ENCODE measurements at places on chromosomes 7 and 10.
A peak's percentile ranks its signal among the peaks of the same experiment; 100 is the strongest.

DNA sequence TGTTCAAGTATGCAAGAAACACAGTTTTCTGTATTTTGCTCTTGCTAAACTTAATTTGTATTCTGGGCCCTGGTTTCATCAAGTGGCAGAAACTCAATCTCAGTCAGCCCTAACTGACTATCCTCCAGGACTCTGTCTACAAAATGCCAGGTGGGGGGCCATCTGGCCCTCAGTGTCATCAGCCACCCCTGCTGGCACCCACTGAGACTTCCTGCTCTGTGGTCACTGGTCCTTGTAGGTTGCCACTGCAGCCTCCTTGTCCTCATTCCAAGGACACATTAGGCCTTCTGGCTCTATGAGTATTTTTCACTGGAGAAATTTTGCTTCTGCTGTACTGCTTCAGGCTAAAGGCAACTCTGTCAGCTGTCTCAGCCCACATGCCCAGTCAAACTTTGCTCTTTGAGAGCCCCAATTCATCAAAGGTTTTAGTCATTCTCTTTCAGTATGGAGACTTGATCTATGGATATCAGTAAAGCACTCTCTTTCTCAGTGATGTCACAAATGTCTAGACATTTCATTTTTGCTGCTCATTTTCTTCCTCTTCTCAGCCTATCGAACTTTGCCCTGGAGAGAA is 163.6 kb downstream of the KCND2 start:
- no peak for DNase-seq

GRCh38 chr7:158194365-158194900 is 393.2 kb downstream of the PTPRN2 start:
- DNase-seq: no peak

DNA sequence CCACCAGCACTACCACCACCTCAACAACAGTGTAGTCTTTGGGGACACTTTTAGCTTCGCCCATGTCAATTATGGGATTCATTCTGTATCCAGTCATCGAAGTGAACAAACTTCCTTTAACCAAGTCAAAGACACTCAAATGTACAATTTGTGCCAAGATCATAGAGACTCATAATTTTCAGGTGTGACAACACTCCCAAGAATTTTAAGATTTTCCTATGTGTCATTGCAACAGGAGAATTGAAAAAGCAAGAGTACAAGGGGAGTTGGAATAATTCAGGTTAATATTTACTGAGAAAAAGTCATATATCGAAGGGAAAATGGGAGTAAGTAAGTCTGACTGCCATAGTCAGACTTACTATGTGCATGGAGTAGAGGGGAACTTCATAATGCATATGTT is 26.2 kb downstream of the PON1 start:
- DNase-seq: no peak

- no peak for DNase-seq
These were observed 43.5 kb upstream of the CAMK2B start for GRCh38 chr7:44368885-44369284.

DNA sequence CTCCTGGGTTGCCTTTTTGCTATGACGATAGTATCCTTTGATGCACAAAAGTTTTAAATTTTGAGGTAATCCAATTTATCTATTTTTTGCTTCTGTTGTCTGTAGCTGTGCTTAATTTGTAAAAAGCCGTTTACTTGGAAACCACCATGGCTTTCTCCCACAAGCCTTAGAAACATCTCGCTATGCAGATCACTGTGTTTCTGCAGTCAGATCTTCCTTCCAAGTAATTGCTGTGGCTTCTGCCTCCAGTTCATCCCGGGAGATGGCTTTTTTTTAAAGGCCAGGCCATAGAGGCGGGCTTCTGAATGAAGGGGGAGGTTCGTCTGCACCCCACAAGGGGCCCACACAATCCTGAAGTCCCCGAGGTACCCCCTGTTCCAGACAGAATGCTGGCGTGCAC is 48.3 kb upstream of the OCM2 start:
- DNase-seq: no peak

GRCh38 chr10:105656856-105657255 is 1015.8 kb downstream of the SORCS3 start:
- no peak for DNase-seq

- no peak for DNase-seq
These were observed 376.5 kb upstream of the PRKCQ start for GRCh38 chr10:6956562-6956961.

DNA sequence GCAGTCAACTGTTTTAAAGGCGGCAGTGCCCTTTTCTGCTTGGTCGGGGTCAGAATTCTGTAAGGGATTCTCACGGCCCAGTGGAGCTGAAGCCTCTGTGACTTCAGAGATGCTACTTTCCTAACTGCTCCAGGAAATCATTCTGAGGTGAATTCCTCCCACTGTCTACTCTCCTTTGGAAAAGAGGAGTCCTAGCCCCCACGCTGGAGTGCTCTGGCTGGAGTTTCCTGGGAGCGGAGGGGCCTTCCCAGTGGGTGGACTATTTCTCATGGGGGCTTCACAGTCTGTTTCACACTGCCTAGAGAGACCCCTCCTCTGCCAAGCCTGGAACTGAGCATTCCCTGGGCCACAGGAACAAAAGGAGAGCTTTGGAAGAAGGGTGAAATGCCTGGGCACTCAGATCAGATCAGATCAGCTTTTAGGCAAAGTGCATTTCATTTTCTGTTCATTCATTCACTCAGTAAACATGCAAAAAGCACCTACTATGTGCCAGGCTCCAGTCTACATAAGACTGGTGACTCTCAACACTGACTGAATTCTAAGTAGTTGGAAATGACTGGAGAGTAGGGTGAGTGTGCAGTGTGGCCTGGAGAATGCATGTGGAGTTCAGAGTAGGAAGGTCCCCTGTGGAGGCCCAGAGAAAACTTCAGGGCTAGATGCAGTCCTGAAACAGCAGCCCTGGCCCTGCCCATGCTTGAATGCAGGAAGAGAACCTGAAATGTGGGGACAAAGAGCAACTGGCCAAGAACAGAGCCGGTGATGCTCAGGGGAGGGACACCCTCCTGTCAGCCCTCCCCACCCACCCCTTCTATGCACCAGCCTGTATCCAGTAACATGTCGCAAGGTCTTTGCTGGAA is 12.2 kb downstream of the ZNF488 start:
- peak; percentile 68 for DNase-seq

DNA sequence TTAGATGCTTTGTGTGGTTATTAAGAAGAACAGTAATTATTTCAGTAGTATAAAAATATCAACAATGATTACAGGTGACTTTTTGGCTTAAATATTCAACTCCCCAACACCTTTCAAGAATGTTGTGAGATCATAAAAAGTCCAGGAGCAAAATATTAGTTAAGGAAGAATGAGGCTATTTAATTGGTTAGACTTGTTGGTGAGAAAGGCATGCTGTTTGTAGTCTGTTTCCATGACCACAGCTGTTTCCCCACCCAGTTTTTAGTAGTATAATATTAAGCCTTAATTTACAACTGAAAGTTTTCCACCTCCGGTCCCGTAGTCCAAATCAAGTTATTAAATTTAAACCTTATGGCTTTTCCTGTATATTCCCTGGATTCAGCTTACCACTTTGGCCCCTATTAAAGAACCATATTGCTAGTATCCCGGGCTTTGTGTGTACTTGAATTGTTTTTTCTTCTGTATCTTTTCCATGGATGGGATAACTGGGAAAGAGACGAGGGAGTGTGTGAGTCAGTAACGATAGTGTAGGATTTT is 133.3 kb downstream of the CELF2 start:
- DNase-seq: no peak

DNA sequence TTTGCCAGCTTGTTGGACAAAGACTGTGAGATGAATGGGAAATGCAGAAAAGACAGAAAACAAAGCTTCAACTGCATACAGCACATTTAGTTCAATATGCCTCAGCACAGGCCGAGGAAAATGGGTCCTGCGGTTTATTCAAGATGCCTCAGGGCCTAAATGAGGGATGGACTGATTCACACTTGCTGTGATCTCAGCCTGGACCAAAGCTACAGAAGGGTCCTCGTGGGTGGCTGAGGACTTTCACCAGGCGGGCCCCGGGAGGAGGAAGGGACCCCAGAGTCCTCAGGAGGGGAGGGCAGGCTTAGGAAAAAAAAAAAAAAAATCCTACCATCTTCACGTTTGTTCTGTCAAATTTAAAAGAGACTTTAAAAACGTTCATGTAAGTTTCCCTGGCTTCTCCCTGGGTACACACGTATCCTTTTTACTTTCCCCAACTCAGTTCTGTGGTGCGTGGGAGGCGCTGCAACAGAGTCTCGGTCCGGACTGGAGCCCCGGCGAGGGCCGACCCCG is 624 bp upstream of the ZNF783 start:
- DNase-seq: peak; percentile 48

- no peak for DNase-seq
These were observed 111.8 kb upstream of the GPR141 start for GRCh38 chr7:37571806-37572205.

GRCh38 chr10:43075612-43076003 is 1.3 kb upstream of the RET start:
- DNase-seq: no peak

DNA sequence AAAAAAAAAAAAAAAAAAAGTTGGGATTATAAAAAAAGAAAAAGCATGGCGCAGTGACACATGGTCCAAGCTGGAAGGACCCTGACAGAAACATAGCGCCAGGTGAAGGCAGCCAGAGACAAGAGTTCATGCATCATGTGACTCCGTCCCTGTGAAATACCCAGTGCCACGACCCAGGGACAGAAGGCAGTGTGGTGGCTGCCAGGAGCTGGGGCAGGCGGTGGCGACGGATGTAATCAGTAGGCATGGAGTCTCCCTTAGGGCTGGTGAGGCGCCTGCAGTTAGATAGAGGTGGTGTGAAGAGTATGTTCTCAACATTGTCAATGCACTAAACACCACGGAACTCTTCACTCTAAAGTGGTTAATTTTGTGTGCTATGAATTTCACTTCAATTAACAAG is 43.9 kb downstream of the STK32C start:
- no peak for DNase-seq

GRCh38 chr10:92562424-92562823 is 11.5 kb downstream of the IDE start:
- DNase-seq: no peak

- DNase-seq: peak; percentile 77
These were observed 90.2 kb upstream of the GNA12 start for GRCh38 chr7:2934211-2934731.

DNA sequence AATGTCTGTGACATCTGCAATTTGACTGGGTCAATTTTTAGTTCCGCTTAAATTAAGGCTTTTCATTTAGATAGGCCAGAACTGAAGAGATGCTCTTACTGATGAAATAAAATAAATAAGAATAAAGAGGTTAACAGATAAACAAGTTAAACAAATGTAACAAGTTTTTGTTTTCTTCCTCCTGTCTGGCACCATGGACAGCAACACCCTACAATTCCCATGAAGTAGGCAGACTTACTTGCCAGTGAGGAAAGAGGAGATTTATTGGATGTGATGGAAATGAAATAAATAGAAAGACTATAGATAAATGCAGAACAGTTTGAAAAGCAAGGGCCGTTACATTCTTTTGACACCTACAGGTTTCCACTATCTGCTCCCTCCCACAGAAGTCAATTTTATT is 118.5 kb downstream of the AMPH start:
- peak; percentile 40 for DNase-seq

GRCh38 chr10:3785851-3786271 is 852 bp upstream of the KLF6 start:
- peak; percentile 69 for DNase-seq

- no peak for DNase-seq
These were observed 4.6 kb downstream of the NET1 start for GRCh38 chr10:5416981-5417380.

GRCh38 chr10:91983416-91983815 is 59.8 kb downstream of the BTAF1 start:
- DNase-seq: peak; percentile 16

DNA sequence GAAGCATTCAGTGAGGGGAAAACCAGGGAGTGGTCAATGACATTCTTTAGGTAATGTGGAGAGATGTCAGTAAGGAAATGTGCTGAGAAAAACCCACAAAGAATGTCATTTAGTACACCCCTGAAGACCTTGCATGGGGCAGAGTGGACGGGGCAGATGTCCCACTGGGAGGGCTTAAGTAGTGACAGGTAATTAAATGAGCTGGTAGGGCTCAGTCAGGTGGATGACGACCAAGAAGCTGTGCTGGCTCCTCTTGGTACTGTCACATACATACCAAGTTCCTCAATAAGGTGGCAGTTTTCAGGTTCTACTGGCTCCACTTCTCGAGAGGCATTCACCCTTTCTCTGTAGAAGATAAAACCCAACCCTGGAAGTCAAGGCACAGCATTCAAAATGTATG is 1.8 kb downstream of the PON3 start:
- no peak for DNase-seq

GRCh38 chr7:85620936-85621685 is 434.3 kb upstream of the SEMA3D start:
- DNase-seq: peak; percentile 17

All from choroid plexus epithelial cell (primary cell).